Stimulated activated CD4-positive, alpha-beta T cell treated with anti-CD3 and anti-CD28 coated beads, Interleukin-15, amount 100 ng/mL, for 24 hours (primary cell): ENCODE measurements at places on chromosomes 5 and 9.

DNA sequence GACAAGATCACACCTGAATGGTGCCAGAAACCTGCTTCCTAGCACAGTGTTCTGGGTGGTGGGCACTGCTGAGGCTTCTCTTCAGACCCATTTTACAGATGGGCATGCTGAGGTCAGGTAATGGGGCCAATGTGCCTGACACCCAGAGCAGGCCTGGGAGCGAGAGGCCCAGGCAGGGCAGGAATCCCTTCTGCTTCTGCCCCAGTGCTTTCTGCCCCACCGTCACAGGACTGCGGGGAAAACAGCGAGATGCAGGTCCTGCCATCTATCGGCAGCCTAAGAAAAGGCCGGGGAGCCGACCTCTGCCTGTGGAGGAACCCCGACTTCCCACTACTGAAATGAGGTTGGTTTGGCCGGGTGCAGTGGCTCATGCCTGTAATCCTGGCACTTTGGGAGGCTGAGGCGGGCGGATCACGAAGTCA lies 22.8 kb upstream of the RNU6ATAC start:
- no peak for DNase-seq

DNA sequence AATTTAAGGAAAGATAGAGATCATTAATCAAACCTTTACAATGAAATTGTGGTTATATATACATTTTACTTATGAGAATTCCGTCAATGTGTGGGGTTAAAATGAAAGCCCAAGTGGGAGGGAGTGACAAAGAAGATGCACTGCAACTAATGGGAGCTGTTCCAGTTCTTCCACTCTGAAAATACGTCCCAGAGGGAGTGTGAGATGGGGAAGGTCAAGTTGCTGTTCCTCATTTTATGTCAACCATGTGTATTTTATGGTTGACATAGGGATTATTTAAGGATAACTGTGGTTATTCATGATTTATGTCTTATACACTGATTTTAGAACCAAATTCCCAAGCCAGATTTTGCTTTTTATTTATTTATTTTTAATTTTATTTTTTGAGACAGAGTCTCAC lies 14.2 kb upstream of the RGS3 start:
- no peak for DNase-seq

DNA sequence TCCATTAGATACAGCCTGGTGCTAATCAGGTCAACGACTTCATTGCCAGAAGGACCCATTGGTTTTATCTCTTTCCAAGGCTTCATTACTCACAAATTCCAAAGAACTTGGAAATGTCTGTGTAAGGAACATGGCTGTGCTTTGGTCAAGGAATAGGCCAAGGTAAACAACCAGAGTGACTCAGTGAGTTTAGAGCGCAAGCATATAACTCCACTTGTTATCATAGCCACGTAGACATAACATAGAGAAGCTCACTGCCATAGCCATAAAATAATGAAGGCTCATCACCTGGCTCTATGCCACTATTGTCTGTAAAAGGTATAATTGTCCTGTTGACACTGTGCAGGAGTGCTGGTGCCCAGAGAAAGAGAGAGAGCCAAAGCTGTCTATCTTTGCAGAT lies 139.3 kb upstream of the PLCXD3 start:
- no peak for DNase-seq

DNA sequence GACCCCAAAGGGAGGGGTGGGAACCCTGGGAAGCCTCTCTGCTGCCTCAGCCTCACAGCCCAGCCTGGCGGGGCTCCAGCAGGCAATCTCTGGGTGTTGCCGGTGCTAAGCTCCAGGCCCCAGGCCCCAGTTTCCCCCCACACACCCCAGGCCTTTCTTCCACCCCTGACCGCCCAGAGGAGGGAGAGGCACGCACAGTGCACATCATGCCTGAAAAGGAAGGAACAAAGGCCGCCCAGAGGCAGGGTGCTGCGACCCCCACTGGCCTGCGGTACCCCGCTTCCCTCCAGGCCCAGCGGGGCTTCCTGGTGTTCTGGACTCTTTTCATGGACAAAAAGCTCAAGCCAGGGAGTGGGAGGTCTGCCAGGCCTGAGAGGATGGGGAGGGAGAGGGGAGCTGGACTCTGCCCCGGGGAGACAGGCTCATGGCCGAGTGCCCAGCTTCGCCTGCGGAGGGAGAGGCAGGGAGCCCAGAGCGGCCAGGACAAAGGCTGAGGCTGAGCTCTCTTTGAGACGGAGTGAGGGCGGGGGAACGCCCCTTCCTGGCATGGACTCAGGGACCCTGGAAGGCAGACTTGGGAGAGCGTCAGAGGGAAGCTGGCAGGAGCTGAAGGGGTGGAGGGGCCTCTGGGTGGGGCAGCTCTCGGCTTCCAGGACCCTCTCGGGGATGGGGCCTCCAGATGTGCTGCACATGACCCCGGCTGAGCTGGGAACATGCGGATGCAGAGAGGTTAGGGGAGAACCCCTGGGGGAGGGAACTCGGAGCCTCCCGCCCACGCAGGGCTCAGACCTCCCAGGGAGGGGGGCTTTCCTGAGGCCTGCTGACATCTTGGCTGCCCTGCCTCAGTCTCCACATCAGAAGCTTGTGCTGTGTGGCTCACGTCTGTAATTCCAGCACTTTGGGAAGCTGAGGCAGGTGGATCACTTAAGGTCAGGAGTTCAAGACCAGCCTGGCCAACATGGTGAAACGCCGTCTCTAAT lies 1.8 kb upstream of the ENTPD2 start:
- DNase-seq = no peak

GRCh38 chr9:111599955-111600343 lies 502 bp upstream of the PTGR1 start:
- DNase-seq = no peak

- DNase-seq = no peak
Measured at GRCh38 chr5:84191281-84191680, 193.4 kb downstream of the EDIL3 start.

GRCh38 chr9:81538890-81539289 lies 150.5 kb downstream of the TLE1 start:
- no peak for DNase-seq

DNA sequence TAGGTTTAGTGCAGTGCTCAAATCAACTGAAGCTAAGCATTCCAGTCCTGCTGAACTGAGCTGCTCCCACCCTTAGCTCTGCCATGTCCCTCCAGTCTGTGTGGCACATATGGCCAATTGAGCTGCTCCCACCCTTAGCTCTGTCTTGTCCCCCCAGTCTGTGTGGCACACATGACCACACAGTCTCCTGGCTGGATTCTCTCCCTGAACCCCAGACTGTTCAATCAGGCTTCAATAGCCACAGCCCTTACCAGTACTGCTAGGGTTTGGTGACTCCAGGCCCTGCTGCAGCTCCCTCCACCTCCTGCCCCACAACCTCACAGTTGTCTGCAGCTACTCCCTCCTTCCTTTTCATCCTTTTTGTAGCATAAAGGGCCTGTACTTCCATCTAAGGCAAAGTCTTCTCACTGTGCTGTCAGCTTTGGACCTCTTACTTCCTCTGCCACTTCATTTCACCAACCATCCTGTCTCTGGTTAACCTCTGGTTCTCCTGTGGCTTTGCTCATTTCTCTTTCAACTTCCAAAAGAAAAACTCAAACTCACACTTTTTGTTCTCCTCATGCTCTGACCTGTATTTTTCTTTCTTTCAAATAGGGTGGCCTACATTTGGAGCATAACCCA lies 50.8 kb downstream of the ADAMTS12 start:
- DNase-seq = no peak

DNA sequence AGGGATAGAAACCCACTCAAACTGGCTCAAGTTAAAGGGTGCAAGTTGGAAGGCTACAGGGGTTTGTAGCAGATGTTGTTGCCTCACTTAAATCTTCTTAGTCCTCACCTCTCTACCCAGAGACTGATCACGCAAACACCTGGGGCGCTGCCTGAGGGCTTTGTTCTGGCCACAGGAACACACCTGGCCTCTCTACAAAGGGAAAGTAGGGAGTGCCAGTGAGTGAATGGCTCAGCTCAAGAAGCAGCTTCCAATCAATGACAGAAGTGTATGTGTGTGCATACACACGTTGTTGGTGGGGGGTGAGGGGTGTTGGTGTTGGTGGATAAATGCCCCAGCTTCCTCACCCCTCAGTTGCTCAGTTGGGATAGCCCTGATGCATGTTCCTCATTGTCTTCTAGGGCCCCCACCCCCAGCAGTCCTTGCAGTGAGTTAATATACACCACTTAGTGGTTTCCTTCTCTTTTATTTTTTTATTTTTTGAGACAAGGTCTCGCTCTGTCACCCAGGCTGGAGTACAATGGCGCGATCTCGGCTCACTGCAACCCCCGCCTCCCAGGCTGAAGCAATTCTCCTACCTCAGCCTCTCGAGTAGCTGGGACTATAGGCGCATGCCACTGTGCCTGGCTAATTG lies 30.6 kb upstream of the CTNNA1 start:
- no peak for DNase-seq

DNA sequence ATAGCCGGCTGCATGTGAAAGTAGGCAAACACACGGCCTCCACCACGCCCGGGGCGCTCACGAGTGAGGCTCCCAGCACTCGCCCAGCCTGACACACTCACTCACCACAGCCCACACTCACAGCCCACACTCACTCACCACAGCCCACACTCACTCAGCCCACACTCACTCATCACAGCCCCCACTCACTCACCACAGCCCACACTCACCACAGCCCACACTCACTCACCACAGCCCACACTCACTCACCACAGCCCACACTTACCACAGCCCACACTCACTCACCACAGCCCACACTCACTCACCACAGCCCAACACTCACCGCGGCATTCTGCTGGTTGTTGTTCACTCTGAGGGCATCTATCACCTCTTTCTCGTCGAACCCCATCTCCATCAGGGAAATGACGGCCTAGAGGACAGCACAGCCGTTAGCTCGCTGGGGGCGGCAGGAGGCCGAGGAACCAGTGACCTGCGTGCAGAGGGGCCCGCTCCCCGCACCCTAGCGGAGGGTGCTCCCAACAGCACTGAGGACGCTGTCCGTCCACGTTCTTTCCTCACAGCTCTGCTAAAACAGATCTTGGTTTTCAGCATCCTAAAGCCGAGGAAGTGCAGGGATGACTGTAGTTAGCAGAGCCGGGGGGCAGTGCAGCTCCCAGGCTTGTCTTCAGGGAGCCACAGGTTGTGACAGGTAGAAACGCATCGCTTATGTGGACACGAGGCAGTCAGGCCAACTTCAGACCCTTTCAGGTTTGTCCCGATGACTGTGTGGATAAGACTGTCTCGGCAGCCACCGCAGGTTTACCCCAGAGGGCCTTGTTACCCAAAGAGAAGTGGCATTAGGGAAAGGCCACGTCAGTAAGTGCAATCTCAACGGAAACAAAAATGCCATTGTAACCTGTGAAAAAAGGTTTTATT lies 21.6 kb downstream of the UBAC1 start:
- DNase-seq = peak; percentile 60

DNA sequence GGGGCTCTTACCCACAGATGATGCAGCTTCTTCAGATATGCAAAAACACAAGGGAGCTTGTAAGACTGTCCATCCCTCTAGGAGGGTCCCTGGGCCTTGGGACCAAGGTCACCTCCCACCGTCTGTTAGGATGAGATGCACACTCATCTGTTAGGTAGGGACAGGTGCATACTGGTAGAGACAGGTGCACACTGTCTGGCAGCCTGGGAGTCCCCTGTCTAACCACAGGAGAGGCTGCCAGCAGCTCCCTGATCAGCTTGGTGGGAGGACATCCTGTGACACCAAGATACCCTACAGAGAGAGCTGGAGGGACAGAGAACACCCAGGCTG lies 13.2 kb downstream of the TSPAN17 start:
- no peak for DNase-seq

- no peak for DNase-seq
Measured at GRCh38 chr5:89034588-89034987, 151.6 kb upstream of the MEF2C start.

DNA sequence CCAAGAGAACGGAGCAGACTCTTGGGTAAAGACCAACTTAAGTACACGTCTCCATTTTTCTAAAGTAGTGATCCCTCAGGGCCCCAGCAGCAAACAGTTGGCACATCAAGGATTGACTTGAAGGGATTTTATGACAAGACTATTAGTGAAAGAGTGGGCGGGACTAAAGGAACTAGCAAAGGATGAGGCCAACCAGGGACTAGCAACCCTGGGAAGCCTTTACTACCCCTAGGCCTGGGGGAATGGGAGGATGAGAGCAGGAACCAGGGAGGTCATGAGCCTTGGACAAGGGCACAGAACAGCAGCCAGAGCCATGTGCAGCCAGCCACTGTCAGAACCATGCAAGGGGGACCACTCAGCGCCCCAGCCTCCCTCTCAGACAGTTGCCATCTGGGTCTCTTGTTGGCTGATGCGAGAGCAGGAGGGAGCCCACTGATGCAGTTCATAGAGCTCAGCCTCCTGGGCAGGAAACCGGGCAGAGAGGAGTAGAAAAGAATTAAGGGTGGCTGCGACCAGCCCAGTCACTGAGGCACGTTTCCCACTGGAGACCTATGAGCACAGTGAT lies 28.1 kb downstream of the TGFBI start:
- no peak for DNase-seq

DNA sequence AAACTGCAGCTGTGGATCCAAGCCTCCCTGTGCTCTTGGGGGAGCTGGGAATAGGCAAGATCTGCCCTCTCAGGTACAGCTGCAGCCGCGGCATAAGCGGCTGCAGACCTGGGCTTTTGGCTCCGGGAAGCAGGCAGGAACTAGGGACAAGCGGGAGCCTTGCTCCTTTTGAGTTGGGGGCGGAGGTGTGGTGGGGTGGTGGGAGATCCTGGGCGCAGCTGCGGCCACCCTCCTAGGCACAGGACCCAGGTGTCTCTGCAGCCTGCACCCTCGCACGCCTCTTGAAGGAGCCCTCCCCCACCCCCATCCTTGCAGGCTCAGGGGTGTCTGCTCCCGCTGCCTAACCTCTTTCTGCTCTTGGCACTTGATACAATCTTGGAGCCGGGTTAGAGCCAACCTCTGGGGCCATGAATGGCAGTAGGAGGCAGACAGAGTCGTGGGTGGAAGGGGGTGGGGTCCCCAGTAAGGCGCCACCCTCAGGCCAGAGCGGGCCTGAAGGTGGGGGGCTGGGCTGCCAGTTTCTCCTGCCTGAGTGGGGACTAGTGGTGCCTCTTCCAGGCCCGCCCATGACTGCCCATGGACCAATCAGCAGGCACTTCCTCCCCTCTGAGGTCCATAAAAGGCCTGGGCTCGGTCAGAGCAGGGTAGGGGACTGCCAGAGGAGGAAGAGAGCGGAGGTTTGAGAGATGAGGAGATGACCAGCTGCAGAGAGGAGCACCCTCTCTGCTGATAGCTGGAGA lies 267.6 kb upstream of the TNC start:
- DNase-seq = no peak

- DNase-seq = no peak
Measured at GRCh38 chr5:163163858-163164257, 273.5 kb upstream of the CCNG1 start.

GRCh38 chr9:1521547-1521946 lies 471.4 kb downstream of the DMRT2 start:
- DNase-seq = no peak

- DNase-seq = no peak
Measured at GRCh38 chr9:34592895-34593601, 3.5 kb upstream of the CNTFR start.

DNA sequence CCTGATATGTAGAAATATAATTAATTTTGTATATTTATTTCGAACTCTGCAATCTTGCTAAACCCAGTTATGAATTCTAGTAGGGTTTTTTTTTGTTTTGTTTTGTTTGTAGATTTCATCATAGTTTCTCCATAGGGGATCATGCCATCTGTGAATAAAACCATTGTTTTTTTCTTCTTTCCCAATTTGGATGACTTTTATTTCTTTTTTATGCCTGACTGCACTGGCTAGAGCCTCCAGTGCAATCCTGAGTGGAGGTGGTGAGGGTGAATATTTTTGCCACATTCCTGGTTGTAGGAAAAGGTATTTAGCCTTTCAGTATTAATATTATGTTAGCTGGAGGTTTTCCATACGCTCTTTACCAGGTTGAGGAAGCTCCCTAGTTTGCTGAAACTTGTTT lies 70.0 kb upstream of the GFPT2 start:
- no peak for DNase-seq

GRCh38 chr5:33338336-33339110 lies 102.2 kb upstream of the TARS1 start:
- no peak for DNase-seq
